Effector memory CD8-positive, alpha-beta T cell (primary cell): ENCODE measurements at places on chromosomes 16 and 17.

DNA sequence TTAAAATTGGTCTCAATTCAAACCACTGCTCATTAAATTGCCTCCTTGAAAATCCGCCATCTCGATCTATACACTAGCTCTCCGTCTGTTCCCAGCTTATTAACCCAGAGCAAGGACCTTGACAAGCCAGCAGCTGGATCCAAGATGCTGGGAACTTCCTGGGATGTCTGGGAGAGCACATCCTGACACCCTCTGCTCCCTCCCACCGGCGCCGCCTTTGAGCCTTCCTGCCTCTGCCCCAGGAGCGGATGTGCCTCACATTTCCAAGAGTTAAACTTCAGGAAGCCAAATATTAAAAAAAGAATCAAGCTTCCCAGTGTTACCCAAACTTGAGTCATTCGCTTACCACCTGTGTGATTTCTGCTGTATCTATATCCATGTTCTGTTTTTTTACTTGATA is 107.9 kb downstream of the HAPSTR1 start:
- H3K27me3 ChIP-seq = peaks cover 46% of the 10 kb centered on the region
- H3K27ac ChIP-seq = no peak overlapping the region
- H3K4me1 ChIP-seq = no peaks in the 10 kb centered on the region
- H3K4me3 ChIP-seq = no peak overlapping the region

- H3K27me3 ChIP-seq = no peaks in the 10 kb centered on the region
- H3K4me1 ChIP-seq = no peaks in the 10 kb centered on the region
- no peak overlapping the region for H3K4me3 ChIP-seq
These were observed 14.4 kb downstream of the MMP15 start for GRCh38 chr16:58039829-58040495.

DNA sequence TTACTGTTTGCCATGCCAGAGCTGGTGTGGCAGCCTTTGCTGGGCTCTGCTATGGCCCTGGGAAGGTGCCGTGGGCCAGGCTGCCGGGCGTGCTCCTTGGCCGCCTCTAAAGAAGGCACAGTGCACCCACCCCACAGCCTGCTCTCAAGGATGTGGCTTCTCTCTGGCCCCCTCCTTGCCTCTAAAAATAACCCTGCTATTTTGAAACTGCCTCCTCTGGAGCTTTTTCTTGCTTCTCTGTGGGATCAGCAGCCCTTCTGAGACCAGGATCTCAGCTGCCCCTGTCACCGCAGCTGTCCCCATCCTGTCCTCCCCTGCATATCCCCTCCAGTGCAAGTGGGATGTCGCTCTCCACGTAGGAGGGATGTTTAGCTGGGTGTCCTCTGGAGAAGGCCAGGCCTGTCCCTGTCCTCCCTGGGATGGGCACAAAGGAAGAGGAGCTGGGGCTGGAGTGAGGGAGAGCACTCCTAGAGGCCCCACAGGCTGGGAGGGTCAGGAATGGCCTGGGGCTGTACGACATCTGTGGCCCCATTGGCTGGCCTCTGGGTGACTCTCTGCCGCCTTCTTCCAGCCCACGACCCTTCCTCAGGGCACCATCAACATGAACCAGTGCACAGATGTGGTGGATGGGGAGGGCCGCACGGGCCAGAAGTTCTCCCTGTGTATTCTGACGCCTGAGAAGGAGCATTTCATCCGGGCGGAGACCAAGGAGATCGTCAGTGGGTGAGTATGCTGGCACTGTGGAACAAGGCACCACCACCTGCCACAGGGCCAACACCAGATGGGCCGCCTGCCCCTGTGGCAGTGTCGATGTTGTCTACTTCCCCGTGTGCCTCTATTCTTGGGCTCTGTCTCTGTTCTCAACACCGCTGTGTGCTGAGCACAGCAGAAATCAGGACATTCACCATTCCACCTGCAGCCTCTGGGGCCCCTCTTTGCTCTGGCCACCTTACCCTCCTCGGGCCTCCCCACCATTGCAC is 79.7 kb downstream of the PLD6 start:
- peaks cover 75% of the 10 kb centered on the region for H3K4me1 ChIP-seq
- H3K27ac ChIP-seq = peak overlapping the region; percentile 95
- peak overlapping the region; percentile 84 for H3K4me3 ChIP-seq

DNA sequence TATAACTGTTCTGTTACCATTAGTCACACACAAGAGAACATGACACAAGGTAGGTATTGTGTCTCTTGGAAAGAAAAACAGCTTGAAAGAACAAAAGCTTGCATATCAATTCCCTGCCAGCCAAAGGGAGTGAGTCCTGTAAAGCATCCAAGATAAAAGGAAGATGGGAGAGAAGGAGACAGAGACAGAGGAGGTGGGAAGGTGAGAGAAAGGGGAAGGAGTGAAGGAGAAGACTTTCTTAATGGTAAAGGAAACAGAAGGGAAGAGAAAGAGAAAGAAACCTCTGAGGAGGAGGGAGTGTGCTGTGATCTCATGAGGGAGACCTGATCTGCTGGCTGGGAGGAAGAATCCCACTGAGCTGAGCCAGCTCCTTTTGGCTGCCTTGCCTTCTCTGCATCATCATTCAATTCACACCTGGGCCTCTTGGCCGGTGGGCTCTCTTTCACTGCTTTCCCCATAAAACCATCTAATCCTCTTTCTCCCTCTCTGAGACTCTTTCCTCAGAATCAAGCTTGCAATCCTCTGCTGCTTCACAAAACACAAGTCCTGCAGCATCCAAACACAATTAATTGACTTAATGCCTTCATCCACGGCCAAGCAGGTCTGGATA is 271.6 kb downstream of the ABCC12 start:
- peaks cover 21% of the 10 kb centered on the region for H3K27me3 ChIP-seq
- no peaks in the 10 kb centered on the region for H3K4me1 ChIP-seq
- H3K4me3 ChIP-seq = no peak overlapping the region
- H3K36me3 ChIP-seq = no peaks in the 10 kb centered on the region

- no peak overlapping the region for H3K4me3 ChIP-seq
- H3K4me1 ChIP-seq = peaks cover 2% of the 10 kb centered on the region
- peaks cover 15% of the 10 kb centered on the region for H3K36me3 ChIP-seq
- H3K27ac ChIP-seq = no peak overlapping the region
These were observed 26.9 kb upstream of the LGALS9 start for GRCh38 chr17:27603880-27604794.
